NCI-H1105 treated with DMSO at 0.1 percent for 48 hours (cell line): ENCODE measurements at places on chromosomes 11 and 22.

DNA sequence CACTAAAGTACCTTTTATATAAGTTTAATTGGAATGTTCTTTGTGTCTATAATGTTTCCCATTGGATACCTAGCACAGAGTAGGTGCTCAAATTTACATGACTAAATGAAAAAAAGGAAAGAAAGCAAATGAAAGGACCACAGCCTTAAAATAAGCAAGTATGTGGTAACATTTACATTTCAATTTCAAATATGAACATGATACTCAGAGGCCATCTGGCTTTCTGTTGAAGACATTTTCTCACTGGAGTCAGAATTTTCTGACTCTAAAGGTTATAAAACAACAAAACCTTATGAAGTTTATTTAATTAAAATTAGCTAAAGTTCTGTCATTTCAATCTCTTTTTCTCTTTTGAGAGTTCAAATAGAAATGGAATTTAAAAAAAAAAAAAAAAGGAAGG lies 904 bp upstream of the ANGPTL5 start:
- DNase-seq: no peak

- DNase-seq: no peak
These were observed 47.2 kb downstream of the DBX1 start for GRCh38 chr11:20113149-20113438.

GRCh38 chr22:27493796-27494195 lies 307.8 kb downstream of the MN1 start:
- DNase-seq: no peak

- no peak for DNase-seq
These were observed 157.8 kb downstream of the KIF18A start for GRCh38 chr11:27949951-27950738.

GRCh38 chr11:7871056-7871455 lies 60.0 kb downstream of the OR10A6 start:
- DNase-seq: no peak

- DNase-seq: no peak
These were observed 219.3 kb upstream of the POU2AF2 start for GRCh38 chr11:111026241-111026640.

GRCh38 chr22:41524251-41524661 lies 20.0 kb downstream of the POLR3H start:
- DNase-seq: no peak

GRCh38 chr11:22878604-22879003 lies 18.3 kb upstream of the CCDC179 start:
- no peak for DNase-seq

- DNase-seq: no peak
These were observed 924 bp downstream of the C11orf65 start for GRCh38 chr11:108466405-108466804.

GRCh38 chr11:78940500-78941225 lies 366.0 kb upstream of the NARS2 start:
- peak; percentile 99 for DNase-seq

DNA sequence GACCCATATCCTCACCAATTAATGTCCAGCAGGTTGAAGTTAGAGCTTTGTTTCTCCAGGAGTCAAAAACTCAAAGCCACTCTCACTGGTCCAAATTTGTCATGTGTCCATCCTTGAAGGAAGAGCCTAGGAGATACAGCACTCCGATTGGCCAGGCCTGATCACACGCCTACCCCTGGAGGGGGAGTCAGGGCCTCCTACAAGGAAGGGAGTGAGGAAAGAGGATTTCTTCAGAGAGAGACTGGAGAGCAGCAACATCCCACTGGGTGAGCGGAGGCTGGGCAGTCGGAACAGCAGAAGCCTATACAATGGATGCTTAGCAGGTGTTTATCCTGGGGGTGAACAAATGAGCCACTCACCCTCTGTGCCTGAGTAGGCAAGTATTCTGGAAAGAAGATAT lies 113.9 kb downstream of the TRIM29 start:
- DNase-seq: no peak

DNA sequence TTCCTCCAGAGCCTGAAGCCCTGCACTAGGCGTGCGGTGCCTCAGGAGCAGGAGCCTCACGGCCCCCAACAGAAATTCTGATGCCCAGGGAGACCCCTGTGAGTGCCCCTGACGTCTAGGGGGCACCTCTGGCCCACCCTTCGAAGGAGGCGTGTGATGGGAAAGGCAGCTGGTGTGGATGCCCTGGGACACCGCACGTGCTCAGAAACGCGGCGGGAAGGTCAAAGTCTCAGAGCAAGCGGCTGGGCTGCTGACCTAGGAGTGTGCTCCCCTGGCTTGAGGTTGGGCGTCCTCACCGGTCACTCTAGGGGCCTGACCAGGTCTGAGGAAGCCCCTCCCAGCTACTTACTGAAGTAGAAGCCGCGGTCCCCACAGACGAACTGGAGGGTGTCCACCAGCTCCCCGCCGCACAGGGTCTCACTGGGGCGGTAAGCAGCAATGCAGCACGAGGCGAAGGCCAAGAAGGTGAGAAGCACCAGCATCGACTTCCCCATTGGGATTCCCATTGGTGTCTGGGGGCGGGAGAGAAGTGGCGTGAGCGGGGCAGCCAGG lies 4.1 kb downstream of the IGF2 start:
- DNase-seq: no peak

DNA sequence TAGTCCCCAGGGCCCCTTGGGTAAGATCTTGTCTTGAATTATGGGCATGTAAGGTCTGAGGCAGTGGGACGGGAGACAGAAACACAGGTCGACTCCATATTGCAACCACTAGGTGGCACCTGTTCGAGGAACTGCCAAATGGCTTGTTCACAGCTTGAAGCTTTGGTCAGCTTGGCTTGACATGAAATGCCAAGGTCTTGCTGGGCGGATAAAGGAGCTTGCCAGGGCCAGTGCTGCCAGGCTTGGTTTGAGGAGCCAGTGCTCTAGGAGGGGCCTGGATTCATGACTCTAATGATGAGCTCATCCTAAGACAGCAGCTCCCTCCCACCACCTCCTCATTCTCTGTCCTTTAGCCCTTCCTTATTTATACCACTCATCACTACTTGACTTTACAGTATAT lies 11.9 kb upstream of the NRIP3 start:
- peak; percentile 69 for DNase-seq

GRCh38 chr22:42134100-42135020 lies 3.8 kb upstream of the CYP2D6 start:
- no peak for DNase-seq

GRCh38 chr22:24951942-24952836 lies at the start of gene KIAA1671:
Gene KIAA1671 (plus strand): TSS chr22:24952716. CDS start chr22:25028000, 75,284 bp downstream.
- DNase-seq: peak; percentile 80

DNA sequence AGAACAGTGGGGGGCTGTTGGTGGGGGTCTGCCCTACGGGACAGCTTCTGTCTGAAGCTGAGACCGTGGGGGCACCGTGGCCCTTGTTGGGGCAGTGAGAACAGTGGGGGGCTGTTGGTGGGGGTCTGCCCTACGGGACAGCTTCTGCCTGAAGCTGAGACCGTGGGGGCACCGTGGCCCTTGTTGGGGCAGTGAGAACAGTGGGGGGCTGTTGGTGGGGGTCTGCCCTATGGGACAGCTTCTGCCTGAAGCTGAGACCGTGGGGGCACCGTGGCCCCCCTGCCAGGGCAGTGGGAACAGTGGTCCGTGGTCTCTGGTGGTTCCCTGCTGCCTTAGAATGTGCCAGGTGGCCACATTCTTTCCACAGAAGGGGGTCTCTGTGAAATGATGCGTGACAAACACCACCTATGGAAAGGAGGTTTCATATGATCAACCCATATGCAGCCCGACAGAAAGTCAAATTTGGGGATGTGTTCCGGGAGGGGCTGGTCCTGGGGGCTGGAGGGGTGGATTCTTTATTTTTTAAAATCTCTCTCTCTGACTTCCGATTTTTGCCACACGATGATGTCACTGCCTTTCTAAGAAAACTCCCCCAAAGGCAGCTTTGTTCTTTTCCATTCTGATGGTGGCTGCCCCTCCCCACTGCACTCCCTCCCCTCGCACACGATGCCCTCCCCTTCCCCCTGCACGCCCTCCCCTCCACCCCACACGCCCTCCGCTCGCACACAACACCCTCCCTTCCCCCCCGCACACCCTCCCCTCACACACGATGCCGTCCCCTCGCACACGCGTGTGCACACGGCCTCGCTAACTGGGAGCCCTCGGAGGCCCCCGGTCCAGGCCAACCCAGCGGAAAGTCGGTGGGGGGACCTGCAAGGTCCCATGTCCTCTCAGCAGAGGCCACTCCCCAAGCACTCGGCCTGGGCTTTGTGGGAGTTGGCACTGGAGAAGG lies 1186.5 kb downstream of the BRD1 start:
- DNase-seq: no peak

DNA sequence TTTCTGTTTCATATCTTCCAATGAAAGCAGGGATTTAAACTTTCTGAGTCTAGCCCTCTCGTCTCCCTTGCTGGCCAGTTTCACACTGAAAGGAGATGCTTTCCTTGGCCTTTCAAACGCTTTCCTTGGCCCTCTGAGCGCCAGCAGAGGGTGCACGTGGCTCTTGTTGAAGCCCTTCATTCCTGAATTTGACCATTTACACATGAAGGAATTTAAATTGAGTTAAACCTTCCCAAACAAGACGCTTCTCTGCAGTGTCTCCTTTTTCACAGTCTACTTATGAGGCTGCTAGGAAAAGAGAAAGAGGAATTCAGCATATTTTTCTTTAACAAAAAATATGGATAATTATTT lies 21.6 kb downstream of the NNMT start:
- no peak for DNase-seq

DNA sequence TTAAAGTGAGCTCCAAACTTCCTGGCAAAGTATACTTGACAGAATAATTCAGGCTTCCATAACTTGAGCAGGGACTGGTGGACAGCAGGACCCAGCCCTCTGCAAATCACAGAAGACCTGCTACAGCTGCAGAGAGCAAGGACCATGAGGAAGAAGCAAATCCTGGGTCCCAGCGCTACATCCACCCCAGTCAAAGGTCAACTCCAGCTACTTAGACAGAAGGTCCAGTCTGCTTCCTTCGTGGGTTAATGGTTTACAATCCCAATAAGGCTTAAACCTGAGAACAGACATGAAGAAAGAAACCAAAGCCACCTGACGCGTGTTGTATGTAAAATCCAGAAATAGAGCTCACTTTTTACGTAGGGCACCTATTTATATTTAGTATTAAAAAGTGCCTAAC lies 57.7 kb downstream of the SHANK2 start:
- DNase-seq: no peak

DNA sequence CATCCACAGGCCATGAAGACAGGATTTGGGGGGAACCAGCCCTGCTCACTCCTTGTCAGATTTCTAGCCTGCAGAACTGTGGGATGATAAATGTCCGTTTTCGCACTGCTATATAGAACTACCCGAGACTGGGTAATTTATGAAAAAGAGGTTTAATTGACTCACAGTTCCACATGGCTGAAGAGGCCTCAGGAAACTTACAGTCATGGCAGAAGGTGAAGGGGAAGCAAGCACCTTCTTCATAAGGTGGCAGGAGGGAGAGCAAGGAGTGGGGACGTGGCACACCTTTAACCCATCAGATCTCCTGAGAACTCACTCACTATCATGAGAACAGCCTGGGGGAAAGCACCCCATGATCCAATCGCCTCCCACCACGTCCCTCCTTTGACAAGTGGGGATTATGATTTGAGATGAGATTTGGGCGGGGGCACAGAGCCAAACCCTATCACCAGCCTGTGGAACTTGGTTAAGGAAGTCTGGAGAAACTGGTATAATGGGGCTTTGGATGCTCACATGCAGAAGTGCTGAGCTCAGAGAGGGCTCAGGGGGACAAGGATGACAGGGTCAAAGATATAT lies 50.7 kb downstream of the MYEOV start:
- DNase-seq: no peak

DNA sequence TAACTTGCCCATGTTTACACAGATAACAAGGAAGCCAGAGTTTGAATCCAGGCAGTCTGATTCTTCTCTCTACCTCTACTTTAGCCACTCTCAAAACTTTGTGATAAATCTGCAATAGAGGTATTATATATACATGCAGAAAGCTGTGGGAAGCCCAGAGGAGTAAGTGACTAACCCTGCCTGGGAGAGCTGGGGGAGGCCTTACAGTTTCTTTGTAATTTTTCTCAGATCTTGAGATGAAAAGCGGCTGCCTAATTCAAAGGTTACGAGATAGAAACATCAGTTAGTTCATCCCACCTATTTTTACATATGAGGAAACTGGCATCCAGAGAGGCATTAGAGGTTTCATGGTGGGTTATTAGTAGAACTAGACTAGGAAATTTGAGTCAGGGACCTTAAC lies 4.9 kb downstream of the STIM1 start:
- DNase-seq: no peak

- no peak for DNase-seq
These were observed 22.4 kb upstream of the FLRT1 start for GRCh38 chr11:64013141-64013896.

- no peak for DNase-seq
These were observed 96.7 kb downstream of the RPS6KA4 start for GRCh38 chr11:64455456-64456261.

GRCh38 chr11:64477675-64478074 lies 113.3 kb upstream of the SLC22A12 start:
- DNase-seq: no peak

- DNase-seq: no peak
These were observed 54.5 kb upstream of the RRAS2 start for GRCh38 chr11:14413307-14414069.

- DNase-seq: no peak
These were observed 652.8 kb downstream of the KCNA4 start for GRCh38 chr11:29364006-29364405.

- no peak for DNase-seq
These were observed 85.7 kb downstream of the NTM start for GRCh38 chr11:131455843-131456704.

GRCh38 chr11:47213950-47214565 lies 716 bp upstream of the DDB2 start:
- peak; percentile 91 for DNase-seq

DNA sequence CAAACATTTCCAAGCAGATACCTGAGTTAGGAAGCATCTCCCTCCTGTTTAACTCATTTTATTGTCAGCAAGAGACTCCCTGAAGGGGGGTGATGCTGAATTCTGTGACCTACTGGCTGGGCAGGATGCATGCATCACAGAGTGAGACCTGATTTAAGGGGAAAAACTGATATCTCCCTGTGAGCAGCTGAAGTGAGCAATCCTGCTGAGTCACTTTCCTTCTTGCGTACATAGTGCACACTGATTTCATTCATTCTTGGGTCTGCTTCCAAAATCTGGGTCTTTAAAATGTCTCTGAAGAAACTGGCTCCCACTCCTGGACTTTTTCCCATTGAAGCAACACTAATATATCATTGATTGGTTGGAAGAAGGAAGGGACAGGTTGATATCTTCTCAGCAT lies 23.3 kb downstream of the P4HA3 start:
- no peak for DNase-seq

DNA sequence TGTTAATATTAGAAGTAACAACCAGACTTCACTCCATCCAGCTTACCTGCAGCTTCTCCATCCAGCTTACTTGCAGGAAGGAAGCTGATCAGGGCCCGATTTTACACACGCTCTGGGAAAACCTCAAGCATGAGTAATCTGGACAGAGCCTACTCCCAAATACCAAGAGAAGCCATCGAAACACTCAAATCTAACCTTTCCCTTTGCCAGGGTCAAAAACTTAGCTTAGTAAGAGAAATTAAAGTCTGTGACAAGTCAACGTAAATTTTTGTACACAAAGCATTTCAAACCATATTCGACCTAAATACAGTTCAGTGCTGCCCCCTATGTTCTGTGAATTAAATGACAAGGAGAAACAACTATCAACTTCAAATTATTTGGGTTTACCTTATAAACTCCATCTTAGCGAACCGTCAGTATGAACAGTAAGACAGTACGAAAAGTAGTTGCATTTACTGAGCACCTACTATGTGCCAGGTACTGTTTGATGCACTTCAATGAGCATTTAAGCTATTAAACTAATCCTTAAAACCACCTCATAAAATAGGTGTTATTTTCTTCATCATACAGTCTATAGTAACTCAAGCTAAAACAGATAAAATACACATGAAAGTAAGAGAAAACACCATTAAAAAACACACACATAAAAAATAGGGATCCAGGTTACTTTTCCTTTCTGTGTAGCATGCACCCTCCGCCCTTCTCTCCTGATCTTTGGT lies 36.9 kb downstream of the ARFGAP3 start:
- DNase-seq: no peak
